IPS DF 6.9 (cell line): ENCODE measurements at places on chromosomes 4 and X.

GRCh38 chr4:156672492-156673305 is 298.9 kb downstream of the PDGFC start:
- no peaks in the 10 kb centered on the region for H3K4me1 ChIP-seq
- no peaks in the 10 kb centered on the region for H3K27me3 ChIP-seq
- no peak for DNase-seq
- H3K36me3 ChIP-seq = no peaks in the 10 kb centered on the region
- H3K27ac ChIP-seq = no peak overlapping the region

GRCh38 chrX:12378253-12378652 is 240.0 kb downstream of the FRMPD4 start:
- H3K4me1 ChIP-seq = no peaks in the 10 kb centered on the region
- no peak overlapping the region for H3K4me3 ChIP-seq
- H3K27ac ChIP-seq = no peak overlapping the region
- no peaks in the 10 kb centered on the region for H3K36me3 ChIP-seq
- H3K27me3 ChIP-seq = no peaks in the 10 kb centered on the region

DNA sequence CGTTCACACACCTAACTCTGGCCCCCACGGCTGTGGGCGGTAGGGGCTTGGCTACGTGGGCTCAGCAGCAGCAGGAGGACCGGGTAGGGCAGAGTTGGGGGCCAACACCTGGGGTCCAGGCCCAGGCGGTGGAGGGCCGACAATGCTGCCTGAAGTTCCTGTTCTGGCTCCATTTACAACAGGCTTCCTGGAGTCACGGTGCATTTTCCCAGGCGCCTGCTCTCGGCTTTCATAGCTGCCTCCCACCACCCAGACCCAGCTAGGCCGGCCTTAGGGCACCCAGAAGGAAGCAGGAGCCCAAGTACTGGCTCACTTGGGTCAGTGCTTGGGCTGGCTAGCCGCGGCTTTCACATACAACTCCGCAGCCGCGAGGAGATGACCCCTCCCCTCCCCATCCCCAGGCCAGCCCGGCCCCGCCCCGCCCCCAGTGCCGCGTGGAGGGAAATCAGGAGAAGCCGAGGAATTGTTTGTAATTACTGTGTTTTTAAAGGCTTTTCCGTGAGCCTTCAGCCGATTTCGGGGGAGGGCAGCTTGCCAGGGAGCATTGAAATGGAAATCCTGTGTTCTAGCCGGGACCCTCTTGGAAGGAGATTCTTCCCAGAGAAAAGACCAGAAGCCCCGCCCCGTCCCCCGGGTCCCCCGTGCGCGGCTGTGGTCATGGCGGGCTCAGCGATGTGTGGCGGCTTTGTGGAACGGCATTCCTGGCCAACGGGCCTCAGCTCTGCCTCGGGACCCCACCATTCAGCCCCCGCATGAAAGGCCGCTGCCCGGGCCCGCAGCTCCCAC is 28.5 kb downstream of the PJA1 start:
- H3K4me1 ChIP-seq = peaks cover 8% of the 10 kb centered on the region; the same call in 1 of the 2 replicates
- no peaks in the 10 kb centered on the region for H3K36me3 ChIP-seq
- no peaks in the 10 kb centered on the region for H3K27me3 ChIP-seq
- no peak overlapping the region for H3K4me3 ChIP-seq
- no peak for DNase-seq

- DNase-seq = no peak
- H3K4me1 ChIP-seq = no peaks in the 10 kb centered on the region
- no peaks in the 10 kb centered on the region for H3K27me3 ChIP-seq
- H3K27ac ChIP-seq = no peak overlapping the region
These were observed 94.0 kb upstream of the TEX13A start for GRCh38 chrX:105314458-105314857.

DNA sequence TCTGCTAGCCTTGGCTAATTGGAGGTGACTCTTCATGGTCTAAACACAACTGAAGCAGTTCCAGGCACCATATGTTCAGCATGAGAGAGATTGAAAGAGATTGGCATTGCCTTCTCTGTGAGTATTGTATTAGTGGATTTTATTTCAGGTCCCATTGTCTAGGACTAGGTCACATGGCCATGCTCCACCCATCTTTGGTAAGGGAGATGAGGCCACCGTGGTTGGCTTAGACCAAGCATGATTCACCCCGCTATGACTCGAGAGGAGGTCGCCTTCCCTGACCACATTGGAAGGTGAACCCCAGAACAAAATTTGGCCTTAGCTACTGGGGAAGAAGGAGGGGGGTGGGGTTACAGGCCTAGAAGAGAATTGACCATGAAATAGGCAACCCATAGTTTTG is 109.9 kb upstream of the BCOR start:
- H3K27me3 ChIP-seq = no peaks in the 10 kb centered on the region
- H3K36me3 ChIP-seq = no peaks in the 10 kb centered on the region
- no peaks in the 10 kb centered on the region for H3K4me1 ChIP-seq
- no peak overlapping the region for H3K4me3 ChIP-seq
- no peak for DNase-seq

- H3K36me3 ChIP-seq = no peaks in the 10 kb centered on the region
- peak overlapping the region; percentile 29; the same call in 1 of the 2 replicates for H3K4me3 ChIP-seq
- peaks cover 84% of the 10 kb centered on the region for H3K27me3 ChIP-seq
- H3K27ac ChIP-seq = no peak overlapping the region
These were observed 5.6 kb downstream of the PRDM8 start for GRCh38 chr4:80202741-80203553.

- H3K4me3 ChIP-seq = peak overlapping the region; percentile 9; the same call in 1 of the 2 replicates
- no peak overlapping the region for H3K27ac ChIP-seq
- H3K36me3 ChIP-seq = no peaks in the 10 kb centered on the region; the same call in 1 of the 2 replicates
- H3K4me1 ChIP-seq = peaks cover 11% of the 10 kb centered on the region
- peaks cover 12% of the 10 kb centered on the region; the same call in 1 of the 2 replicates for H3K27me3 ChIP-seq
- DNase-seq = no peak
These were observed 30.8 kb downstream of the CPLX1 start for GRCh38 chr4:794900-795725.

- H3K36me3 ChIP-seq = no peaks in the 10 kb centered on the region
- DNase-seq = no peak
- no peaks in the 10 kb centered on the region for H3K27me3 ChIP-seq
- peaks cover 8% of the 10 kb centered on the region for H3K4me1 ChIP-seq
- H3K4me3 ChIP-seq = no peak overlapping the region
- H3K27ac ChIP-seq = no peak overlapping the region
These were observed 97.5 kb downstream of the ANK2 start for GRCh38 chr4:113146876-113147358.

- no peak overlapping the region for H3K27ac ChIP-seq
- no peak for DNase-seq
- no peak overlapping the region for H3K4me3 ChIP-seq
- H3K36me3 ChIP-seq = no peaks in the 10 kb centered on the region
- peaks cover 3% of the 10 kb centered on the region; the same call in 1 of the 2 replicates for H3K4me1 ChIP-seq
- no peaks in the 10 kb centered on the region for H3K27me3 ChIP-seq
These were observed 53.1 kb downstream of the ABLIM2 start for GRCh38 chr4:8105306-8106100.

DNA sequence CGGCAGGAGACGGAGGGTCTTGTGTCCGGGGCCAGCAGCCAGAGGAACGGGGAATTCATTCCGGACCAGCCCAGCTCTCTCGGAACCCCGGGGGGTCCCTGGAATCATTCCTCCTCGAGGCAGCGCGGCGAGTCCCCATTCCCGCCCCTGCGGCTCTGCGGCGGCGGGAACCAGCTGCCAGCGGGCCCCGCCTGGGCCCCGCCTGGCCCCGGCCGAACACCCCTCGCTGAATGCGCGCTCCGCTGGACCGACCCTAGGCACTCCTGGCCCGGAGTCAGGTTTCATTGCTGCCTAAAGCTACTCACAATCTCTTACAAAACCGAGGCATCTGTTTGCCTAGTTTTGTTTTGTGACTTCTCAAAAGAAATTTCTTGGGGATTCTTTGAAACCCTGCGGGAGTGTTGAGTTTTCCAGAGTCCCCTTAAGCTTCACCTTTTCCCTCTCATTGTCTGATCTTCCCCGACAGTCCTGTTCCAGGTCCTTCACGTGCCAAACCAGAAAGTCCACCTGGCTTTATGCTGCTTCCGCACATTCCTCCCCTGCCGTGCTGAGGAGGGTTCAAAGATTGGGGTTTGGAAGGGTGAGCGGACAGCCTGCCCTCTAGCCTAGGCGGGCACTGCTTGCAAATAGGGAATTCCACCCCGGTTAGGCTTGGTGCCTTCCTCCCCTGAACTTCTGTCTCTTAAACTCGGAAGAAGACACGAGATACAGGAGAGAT is 789 bp downstream of the ARHGAP10 start:
- no peak overlapping the region for H3K27ac ChIP-seq
- peaks cover 9% of the 10 kb centered on the region; the same call in 1 of the 2 replicates for H3K27me3 ChIP-seq
- DNase-seq = no peak
- peak overlapping the region; percentile 86; the same call in 1 of the 2 replicates for H3K4me3 ChIP-seq
- peaks cover 3% of the 10 kb centered on the region; the same call in 1 of the 2 replicates for H3K4me1 ChIP-seq
- no peaks in the 10 kb centered on the region for H3K36me3 ChIP-seq

DNA sequence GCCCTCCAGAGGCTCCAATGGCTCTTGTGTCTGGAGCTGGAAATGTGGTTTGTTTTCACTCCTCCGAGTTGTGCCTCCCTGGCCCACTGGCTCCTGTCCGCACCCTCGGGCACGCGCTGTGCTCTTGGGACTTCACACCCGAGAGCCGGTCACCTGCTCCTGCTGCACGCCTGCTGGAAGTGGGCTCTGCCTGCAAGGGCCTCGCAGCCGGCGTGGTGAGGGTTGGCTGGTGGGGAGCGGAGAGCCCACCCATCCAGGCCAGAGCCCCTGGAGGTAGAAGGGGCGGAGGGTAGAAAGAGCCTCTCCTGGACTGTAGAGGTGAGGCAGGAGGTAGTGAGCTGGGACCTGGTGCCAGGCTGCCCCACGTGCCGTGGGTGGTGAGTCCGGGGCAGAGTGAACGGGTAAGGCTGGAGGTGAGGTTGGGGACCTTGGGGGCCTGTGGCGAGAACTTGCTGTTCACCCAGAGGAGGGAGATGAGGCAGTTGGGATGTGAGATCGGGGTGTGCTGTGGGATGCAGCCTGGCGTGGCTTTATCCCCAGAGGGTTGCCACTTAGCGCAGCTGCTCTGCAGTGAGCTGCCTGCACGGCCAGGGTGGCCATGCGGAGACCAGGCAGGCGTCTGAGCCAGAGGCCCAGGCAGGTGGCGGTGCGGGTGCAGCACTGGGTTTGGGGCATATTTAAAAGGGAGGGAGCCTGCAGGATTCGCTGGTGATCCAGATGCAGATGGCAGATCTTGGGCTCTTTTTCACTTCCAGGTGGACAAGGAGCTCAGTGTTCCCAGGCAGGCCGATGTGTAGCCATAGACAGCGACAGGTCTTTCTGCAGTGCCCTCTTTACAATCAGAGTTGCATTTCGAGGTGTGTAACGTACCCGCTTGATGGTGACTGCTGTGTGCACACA is 48.8 kb downstream of the PCGF3 start:
- no peak overlapping the region for H3K4me3 ChIP-seq
- no peak for DNase-seq
- H3K27me3 ChIP-seq = no peaks in the 10 kb centered on the region
- no peaks in the 10 kb centered on the region for H3K4me1 ChIP-seq
